ENCODE measurements at places on chromosomes 4 and X.

- DNase-seq, result no peak
Observed at GRCh38 chr4:141283152-141283551, 62.5 kb downstream of the ZNF330 start.

- no peak for DNase-seq
Observed at GRCh38 chrX:9598344-9598743, 133.5 kb downstream of the TBL1X start.

- DNase-seq, result no peak
Observed at GRCh38 chr4:105050896-105051295, 95.8 kb upstream of the TET2 start.

GRCh38 chrX:48753708-48754228 lies 7.8 kb upstream of the GLOD5 start:
- no peak for DNase-seq

DNA sequence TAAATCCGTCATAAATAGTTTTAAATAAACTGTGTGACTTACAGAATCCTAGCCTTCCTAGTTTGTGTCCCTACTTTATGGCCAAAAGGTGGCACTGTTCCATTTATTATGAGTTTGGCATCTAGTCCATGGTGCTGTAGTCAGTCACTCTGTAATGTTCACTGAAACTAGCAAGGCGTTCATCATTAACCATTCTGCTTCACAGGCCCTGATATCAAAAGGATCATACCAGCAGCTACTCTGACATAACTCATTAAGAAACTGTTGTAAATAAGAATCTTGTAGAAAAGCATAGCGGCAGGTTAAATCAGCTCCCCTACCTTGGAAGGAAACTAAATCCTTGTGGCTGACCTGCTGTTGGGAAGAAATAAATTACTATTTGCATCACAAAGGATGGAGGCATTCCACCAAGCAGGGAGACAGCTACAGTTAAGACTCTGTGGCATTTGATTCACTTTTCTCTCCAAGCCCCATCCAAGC lies 919.6 kb upstream of the DIAPH2 start:
- peak; percentile 50 for DNase-seq

DNA sequence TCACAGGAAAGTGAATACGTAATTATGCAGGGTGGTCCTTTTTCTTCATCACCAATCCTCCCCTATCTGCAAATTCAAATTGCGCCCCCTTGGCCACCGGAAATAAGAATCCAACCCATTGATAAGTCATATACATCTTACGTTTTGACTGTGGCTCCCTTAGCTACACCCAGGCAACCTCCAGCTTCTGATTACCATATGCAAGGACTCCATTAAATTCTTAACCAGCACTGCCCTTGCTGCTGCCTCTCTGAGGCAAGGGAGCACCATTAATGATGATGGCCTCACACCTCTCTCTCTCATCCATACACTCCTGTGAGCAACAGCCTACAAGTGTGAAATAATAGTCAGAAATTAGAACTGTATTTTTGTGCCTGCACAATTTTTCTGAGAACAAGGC lies 106.0 kb upstream of the NOCT start:
- DNase-seq, result no peak

- no peak for DNase-seq
Observed at GRCh38 chr4:82282875-82283274, 90.9 kb downstream of the HNRNPD start.

GRCh38 chrX:56099271-56099670 lies 132.9 kb upstream of the KLF8 start:
- no peak for DNase-seq

DNA sequence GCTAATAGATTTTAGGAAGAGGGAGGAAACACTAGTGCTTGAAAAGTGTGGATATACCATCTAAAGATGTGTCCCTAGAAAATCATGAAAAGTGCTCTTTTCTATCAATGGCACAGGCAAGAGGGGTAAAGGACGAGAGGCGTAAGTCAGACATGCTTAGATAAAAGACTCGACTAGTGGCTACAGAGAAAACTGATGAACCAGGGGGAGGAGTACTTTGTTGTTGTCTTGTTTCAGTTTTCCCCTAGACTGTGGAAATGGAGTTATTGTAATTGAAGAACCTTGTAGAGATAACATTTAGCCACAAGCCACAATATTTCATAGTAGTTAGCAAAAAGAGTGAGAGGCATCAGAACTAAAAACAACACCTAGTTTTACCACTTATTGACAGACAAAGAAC lies 21.4 kb downstream of the GALNTL6 start:
- no peak for DNase-seq

- DNase-seq, result peak; percentile 68
Observed at GRCh38 chr4:102815981-102816380, 11.4 kb downstream of the UBE2D3 start.

- no peak for DNase-seq
Observed at GRCh38 chrX:45592101-45592500, 391.4 kb upstream of the DIPK2B start.

GRCh38 chr4:4564522-4564921 lies 22.7 kb upstream of the STX18 start:
- DNase-seq, result no peak

- no peak for DNase-seq
Observed at GRCh38 chr4:186017801-186018200, 51.2 kb upstream of the TLR3 start.

DNA sequence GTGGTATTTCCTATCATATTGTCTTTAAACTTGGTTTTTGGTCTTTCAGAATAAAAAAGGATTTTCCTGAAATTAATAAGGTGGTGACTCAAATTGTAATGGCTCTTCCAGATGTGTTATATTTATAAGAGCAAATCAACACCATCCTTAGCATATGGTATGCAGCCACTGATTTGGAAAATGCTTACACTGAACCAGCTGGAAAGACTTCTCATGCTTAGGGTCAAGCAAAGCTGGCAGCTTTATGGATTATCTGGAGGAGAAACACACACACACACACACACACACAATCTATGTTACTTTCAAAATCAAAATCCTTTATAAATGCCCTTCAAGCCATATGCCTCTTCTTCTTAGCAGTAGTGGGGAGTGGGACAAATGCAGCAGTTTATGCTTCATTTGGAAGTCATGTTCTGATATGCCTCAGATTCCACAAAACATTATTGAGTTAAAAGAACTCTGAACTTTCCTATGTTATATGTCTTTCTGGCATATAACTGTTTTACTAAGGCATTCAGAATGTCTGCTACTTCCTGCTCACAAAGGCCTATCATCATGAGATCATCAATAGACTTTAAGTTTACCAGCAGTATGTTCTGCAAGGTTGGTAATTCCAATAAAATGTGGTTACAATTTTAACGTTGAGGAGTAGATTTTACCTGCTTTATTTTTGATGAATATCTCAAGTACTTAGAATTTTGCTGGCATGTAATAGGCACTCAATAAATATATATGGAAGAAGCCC lies 72.9 kb upstream of the PRDM5 start:
- DNase-seq, result no peak

- no peak for DNase-seq
Observed at GRCh38 chr4:70614184-70614555, 14.4 kb upstream of the ENAM start.

DNA sequence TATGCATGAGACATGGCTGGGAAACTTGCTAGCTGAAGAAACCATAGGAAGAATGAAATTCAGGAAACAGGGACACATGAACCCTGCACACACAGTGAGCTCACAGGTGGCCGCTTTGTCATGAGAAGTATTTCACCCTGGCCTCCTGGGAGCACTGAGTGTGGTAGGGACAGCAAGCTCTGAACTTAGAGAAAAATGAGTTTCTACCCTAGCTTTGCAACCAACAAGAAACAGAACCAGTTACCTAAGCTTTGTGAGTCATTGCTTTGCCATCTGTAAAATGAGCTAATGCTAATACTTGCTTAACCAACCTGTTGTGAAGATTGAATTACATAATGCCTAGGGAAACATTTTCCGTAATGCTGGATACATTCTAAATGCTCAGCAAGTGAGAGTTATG lies 206.6 kb upstream of the HS3ST1 start:
- DNase-seq, result peak; percentile 71

GRCh38 chr4:145101091-145101490 lies 3.0 kb downstream of the ABCE1 start:
- no peak for DNase-seq

DNA sequence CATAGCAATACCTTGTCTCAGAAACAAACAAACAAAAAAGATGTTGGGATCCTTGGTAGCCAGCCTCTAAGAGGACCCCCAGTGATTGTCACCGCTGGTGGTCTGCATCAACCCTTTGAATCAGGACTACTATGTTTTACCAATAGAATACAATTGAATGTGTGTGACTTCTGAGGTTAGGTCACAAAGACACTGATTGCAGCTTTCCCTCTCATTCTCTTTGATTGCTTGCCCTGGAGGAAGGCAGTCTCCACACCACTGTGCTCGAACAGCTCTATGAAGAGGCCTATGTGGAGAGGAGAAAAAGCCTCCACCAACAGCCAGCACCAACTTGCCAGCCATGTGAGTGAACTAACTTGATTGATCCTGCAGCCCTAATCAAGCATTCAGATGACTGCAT lies 2.8 kb upstream of the SMIM14 start:
- DNase-seq, result no peak

- DNase-seq, result no peak
Observed at GRCh38 chrX:53184836-53185235, 40.2 kb downstream of the KDM5C start.

DNA sequence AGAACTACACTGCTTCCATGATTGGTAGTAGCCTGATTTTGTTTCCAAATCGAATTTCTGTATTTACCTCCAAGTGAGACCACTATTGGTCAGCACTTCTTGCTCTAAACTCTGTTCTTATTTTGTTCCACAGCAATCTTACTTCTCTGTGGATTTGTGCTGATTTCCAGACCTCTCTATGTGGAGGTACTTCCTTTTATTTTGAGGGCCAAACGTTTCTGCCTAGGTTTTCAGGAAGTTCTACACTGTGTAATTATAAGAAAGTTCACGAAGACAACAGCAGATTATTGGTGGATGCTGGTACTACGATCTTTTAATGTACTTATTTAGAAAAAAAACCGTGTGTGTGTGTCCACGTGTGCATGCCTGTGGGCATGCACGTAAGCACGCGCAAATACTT lies 46.7 kb downstream of the DTHD1 start:
- DNase-seq, result no peak

DNA sequence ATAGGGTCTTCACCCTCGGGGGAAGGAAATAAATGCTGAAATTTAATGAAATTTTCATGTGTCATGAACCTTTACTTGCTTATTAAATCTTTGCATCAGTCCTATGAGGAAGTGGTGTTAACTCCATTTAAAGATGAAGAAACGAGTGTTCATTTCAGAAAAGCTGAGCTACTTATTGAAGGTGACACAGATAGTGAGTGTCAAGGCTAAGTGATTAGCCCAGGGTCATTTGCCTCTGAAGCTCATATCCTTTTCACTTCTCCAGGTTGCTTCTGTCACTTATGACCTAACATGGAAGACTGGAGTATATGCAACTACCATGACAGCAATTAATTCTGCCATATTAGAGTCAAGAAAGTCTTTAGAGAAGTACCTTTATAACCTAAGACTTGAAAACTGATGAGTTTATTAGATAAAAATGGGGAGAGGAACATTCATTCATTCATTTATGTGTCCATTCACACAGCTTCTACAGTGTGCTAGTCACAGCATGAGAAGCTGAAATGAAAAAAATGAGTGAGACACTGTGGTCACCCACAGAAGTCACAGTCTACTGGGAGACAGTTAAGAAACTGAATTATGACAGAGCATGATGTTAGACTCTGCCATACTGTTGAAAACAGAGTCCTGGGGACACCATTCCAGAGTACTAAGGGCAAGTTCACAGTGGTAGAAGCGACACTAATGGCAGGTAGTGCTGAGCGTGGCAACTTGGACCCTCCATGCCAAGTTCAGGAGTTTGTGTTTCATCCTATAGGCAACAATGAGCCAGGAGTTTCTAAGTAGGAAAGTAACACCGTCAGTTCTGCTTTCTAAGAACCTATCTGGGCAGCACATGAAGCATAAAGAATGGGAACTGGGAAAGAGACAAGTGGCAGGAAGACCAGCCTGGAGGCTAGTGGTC lies 21.3 kb downstream of the ALPK1 start:
- no peak for DNase-seq

DNA sequence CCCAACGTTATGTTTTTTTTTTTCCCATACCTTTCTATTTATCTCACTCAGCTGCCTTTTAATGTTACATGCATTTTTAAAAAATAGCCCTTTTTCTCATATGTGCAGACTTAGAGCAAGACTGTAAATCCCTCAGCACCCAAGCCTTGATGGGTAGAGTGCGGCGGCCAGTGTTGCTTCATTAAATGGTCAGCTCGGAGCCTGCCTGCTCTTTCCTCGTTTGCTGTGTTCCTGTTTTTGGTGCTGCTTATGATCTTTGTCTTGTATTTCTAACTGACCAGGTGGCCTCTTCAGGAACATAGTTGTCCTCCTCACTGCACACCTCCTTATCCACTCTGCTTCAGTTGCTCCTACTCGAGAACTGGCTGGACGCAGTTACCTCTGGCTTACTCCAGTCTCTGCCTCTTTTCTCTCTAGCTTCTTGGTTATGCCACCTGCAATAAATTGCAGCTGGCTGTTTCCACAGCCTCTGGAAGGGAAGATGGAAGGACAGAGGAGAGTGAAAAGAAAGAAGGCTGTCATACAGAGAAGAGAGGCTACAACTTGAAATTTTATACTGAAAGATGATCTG lies 10.7 kb downstream of the RBPJ start:
- DNase-seq, result no peak

DNA sequence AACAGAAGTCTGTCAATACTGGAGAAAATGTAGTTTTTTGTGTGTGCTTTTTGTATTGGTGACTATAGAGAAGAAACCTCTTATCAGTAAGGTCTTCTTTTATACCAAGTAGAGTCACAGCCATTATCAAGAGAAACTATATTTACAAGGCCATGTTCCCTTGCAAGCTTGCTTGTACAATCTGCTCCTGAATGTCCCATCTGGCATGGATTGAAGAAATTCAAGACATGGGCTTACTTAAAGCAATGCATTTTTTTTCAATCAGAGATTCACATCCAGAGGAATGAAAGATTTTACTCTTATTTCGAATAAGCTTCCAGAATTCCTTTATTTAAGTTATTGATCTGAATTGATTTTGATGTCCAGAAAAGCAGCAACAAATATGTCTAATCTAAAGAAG lies 537.3 kb upstream of the RPS6KA3 start:
- no peak for DNase-seq

- no peak for DNase-seq
Observed at GRCh38 chr4:2733001-2733843, 22.9 kb downstream of the TNIP2 start.

DNA sequence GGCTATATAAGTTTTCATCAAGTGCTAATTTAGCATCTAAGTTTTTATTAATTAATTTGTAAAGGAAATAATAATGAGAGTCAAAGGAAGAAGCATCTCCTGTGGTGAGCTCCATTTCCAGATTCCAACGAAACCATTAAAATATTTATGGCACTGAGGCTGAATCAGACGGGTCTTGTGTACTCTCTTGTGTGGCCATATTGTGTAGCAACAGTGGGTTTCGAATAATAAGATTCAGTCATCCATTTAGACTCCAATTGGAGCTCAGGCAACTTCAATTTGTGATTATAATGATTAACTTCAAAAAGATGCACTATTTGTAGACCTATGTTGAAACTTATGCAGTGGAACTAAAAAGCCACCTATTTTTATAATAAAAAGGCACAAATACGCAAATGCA lies 82.4 kb downstream of the SNCA start:
- no peak for DNase-seq
